Endothelial cell (in vitro differentiated cells): ENCODE measurements at places on chromosomes 7 and 10. TPM values are rescaled to one million over a fixed set of nuclear protein-coding genes. Genes with fewer than 3 reads are reported as not detected.

The PHYHIPL gene
- 0.69 TPM for total RNA-seq

The TMEM196 gene
- total RNA-seq, result not detected

The ANXA8L1 gene
- not detected for total RNA-seq

The TMEM229A gene
- 0.26 TPM for total RNA-seq

DNA sequence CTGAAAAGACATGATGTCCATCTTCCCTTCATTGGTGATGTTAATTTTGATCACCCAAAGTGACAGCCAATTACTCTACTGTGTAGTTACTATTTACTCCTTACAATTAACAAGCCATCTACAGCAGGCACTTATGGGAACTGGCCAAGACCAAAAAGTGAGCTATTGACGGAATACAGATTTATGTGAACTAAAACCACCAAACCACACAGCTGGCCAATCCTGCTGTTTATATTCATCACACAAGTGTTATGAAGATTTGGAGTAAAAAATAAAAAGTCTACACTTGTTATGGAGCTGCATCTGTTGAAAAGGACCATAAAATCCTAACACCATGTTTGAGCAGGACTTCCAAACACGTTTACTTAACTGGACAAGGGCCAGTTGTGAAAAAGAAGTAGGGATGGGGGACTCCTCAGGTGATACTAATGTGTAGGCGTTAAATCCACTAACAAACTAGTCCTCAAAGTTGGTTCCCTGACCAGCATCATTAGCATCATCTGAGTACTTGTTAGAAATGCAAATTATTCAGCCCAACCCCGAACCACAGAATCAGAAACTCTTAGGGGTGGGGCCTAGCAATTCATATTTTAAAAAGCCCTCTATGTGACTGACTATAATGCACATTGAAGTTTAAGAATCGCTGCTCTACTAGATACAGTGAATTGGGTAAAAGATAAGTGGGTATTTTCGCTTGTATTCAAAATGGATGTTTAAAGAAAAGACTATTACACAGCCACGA is 11.6 kb downstream of the MCMBP start:
- H3K4me1 ChIP-seq, result peaks cover 3% of the 10 kb centered on the region
- no peak overlapping the region for H3K4me3 ChIP-seq
- peaks cover 17% of the 10 kb centered on the region for H3K36me3 ChIP-seq
- no peak for DNase-seq

DNA sequence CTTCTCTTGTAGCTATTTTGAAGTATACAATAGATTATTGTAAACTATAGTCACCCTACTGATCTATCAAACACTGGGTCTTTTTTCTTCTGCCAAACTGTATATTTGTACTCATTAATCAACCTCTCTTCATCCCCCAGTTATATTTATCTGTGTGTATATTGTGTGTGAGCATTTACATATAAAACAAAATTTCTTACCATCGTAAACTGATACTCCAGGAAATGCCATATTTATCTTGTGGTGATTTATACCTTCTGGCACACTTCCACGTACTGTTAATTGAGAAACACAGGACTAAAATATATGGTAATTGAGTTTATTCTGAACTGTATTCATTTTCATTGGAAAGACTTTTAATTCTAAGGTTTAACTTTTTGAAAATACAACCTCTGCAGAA is 18.9 kb downstream of the ANLN start:
- no peak overlapping the region for H3K27ac ChIP-seq
- no peaks in the 10 kb centered on the region for H3K27me3 ChIP-seq
- H3K4me1 ChIP-seq, result no peaks in the 10 kb centered on the region
- H3K36me3 ChIP-seq, result no peaks in the 10 kb centered on the region

GRCh38 chr10:115662422-115662821 is 569.3 kb downstream of the ATRNL1 start:
- no peak overlapping the region for H3K27ac ChIP-seq
- no peak for DNase-seq
- H3K36me3 ChIP-seq, result no peaks in the 10 kb centered on the region
- H3K27me3 ChIP-seq, result no peaks in the 10 kb centered on the region

- DNase-seq, result no peak
- H3K36me3 ChIP-seq, result peaks cover 35% of the 10 kb centered on the region
- H3K4me1 ChIP-seq, result peaks cover 53% of the 10 kb centered on the region
- H3K27me3 ChIP-seq, result peaks cover 46% of the 10 kb centered on the region
- H3K4me3 ChIP-seq, result peak overlapping the region; percentile 62
Measured at GRCh38 chr7:151014950-151015349, 9.3 kb downstream of the ATG9B start.

DNA sequence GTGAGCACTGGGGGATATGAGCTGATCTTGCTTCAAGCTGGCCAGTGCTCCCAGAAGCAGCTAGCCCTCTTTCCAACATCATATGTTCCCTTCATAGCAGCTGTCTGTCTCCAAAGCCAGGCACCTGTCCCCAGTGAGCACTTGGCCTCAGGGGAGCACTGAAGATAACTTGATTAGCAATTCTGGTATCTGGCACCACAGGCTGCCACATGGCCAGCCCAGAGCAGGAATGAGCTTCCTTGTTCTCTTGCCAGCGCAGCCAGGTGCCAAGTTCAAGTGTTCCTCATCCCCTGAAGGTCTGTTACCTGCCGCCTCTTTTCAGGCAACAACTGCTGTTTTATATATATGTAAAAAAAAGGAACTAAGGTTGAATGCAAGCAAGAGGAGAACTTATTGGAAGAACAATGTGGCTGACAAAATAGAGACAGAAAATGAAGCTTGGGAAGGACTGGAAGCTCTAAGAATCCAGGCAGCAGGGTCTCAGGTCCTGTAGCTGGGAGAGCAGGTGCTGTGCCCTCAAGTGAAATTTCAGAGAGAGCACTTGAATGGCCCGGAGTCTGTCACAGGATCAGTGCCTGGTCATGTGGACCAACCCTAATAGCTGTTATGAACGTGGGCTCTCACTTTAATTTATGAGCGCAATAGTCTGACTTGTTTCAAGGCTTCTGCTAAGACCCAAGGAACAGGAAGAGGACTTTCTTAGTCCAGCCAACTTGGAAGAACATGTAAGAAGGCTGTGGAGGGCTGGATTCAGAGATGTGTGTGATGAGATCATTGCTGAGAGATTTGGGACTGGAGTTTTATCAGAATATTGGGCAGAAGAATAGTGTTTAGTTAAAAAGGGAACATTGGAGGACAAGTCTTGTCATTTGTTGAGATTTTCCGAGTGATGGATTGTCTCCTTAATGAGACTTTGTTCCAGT is 267.2 kb downstream of the GLRX3 start:
- peaks cover 9% of the 10 kb centered on the region for H3K36me3 ChIP-seq
- no peak overlapping the region for H3K27ac ChIP-seq
- H3K4me3 ChIP-seq, result no peak overlapping the region
- H3K27me3 ChIP-seq, result peaks cover 3% of the 10 kb centered on the region

GRCh38 chr10:3801558-3802192 is 16.7 kb upstream of the KLF6 start:
- no peak overlapping the region for H3K27ac ChIP-seq
- no peaks in the 10 kb centered on the region for H3K36me3 ChIP-seq
- no peak overlapping the region for H3K4me3 ChIP-seq
- peaks cover 1% of the 10 kb centered on the region for H3K27me3 ChIP-seq

- H3K27me3 ChIP-seq, result peaks cover 4% of the 10 kb centered on the region
- H3K4me1 ChIP-seq, result peaks cover 16% of the 10 kb centered on the region
- H3K4me3 ChIP-seq, result no peak overlapping the region
- H3K27ac ChIP-seq, result no peak overlapping the region
- no peak for DNase-seq
- H3K36me3 ChIP-seq, result peaks cover 7% of the 10 kb centered on the region
Measured at GRCh38 chr7:5491251-5492019, 67.8 kb upstream of the TNRC18 start.

DNA sequence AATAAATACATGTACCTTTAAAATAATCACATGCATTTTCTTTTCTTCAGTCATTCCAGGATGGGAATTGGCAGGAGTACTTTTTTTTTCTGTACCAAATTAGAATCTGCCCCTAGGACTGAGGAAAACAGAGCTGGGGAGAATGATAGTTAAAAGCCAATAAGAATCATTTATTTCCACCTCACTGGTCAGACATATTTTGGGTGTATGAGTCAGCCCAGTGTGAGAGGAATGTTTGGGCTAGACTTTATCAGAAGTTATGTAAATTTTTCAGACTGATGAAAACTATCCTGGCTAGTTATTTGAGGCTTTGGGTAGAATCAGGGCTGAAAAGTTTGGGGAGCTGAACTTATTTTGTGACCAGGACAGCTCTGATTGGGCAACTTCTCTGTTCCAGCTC is 303.1 kb upstream of the NPSR1 start:
- peaks cover 1% of the 10 kb centered on the region for H3K27me3 ChIP-seq
- DNase-seq, result no peak
- H3K36me3 ChIP-seq, result no peaks in the 10 kb centered on the region
- H3K4me3 ChIP-seq, result no peak overlapping the region
